Activated CD4-positive, alpha-beta T cell treated with anti-CD3 and anti-CD28 coated beads, Interleukin-2, amount 50 U/mL, for 48 hours (primary cell): ENCODE measurements at places on chromosomes 12 and 14.

GRCh38 chr14:30108975-30109700, 181.5 kb upstream of the PRKD1 start:
- DNase-seq: no peak

- no peak for DNase-seq
Observed at GRCh38 chr14:56036353-56036752, 81.9 kb upstream of the PELI2 start.

GRCh38 chr12:98401427-98401826, 114.0 kb upstream of the TMPO start:
- no peak for DNase-seq

- no peak for DNase-seq
Observed at GRCh38 chr12:31600750-31601149, 9.8 kb upstream of the DENND5B start.

GRCh38 chr12:87806310-87806709, 222.9 kb downstream of the C12orf50 start:
- DNase-seq: no peak

- DNase-seq: no peak
Observed at GRCh38 chr14:95227279-95227860, 70.0 kb upstream of the DICER1 start.
